ENCODE measurements at places on chromosomes 12 and 14.

DNA sequence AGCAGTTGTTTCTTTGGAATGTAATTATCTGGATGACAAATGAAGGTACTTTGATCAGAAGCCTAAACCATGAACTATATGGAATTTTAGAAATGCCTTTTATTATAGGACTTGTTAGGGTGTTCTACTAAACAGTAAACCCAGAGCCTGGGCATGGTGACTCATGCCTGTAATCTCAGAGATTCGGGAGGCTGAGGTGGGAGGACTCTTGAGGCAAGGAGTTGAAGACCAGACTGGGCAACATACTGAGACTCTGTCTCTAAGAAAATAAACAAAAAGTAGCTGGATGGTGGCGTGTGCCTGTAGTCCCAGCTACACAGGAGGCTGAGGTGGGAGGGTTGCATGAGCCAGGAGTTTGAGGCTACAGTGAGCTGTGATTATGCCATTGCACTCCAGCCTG is 23.9 kb downstream of the PALS1 start:
- DNase-seq = no peak

DNA sequence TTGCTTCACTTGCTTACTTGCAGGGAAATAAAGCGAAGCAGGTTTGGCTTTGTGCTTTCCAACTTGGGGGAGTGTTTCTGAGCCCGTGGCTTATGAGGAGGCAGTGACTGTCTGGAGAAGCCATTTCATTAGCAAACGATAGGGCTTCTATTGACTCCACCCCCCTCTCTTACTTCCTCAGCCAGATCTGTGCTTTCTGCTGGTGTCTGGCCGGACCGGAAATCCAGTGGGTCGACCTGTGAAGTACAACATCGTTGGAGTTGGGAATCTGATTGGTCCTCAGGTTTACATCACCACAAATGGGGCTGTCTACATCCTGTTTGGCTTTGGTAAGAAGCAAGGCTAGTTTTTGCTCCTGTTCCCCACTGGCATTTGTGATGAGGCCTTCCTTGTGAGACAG is 22.3 kb downstream of the FAM234B start:
- DNase-seq = no peak

DNA sequence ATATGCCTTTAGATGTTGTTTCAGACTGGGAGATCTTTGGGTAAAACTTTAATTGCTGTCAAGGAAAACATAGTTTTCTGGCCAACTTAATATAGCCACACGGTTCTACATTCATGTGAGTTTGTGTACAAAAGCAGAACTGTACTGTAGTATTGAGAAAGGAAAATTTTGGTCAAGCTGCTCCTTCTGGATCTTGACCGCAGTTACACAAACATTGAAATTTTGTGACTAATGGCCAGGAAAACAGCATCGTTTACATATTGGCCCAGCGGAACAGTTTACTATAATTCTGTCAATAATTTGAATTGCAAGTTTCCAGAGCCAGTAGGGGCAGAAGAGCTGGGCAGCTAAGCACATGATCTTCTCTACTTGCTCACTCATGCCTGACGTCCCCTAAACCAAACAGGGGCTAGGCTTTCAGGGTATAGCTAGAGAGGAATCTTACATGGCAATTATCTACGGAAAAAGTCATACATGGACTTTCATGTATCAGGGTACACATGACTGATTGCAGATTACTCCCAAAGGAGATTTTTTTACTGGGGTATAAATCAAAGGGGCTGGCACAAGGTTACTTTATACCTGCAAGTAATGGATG is 11.4 kb upstream of the ART4 start:
- no peak for DNase-seq

GRCh38 chr12:132909030-132909368 is 21.6 kb upstream of the CHFR start:
- DNase-seq = no peak

GRCh38 chr12:130335517-130336392 is 1.9 kb upstream of the PIWIL1 start:
- DNase-seq = peak; percentile 16

- no peak for DNase-seq
Measured at GRCh38 chr14:24883576-24883975, 166.4 kb downstream of the STXBP6 start.

DNA sequence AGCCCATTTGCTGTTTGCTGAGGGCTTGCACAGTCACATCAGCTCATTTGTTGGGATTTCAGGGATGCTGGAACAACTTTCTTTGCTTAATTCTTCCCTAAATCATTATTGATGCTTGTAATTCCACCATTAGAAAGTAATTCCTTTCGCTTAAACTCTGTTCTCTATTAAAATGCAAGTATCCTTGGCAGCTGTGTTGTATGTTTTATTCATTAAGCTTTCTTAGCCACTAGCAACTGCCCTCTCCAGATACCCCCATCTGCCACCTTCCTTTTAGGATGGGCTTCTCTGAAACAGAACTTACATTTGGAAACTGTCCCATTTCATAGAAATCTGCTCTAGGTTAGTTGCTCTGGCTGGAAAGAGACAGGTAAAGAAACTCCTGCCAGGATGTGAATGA is 43.7 kb downstream of the ADCK1 start:
- DNase-seq = no peak

DNA sequence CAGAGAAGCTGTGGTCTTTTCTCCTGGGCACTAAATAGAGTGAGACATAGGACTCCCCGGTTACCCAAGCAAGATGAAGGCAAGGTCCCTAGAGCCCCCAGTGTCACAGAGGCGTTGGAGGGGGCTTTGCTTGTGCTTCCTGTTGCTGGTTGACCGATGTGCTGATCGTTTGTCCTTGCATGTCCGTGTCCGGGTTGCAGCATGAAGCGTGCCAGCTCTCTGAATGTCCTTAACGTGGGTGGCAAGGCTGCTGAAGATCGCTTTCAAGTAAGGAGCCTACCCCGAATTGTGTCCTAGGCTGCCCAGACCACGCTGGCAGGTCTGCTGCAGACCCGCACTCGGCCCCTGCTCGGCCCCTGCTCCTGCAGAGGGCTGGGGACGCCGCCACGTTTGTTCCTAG is 23.1 kb downstream of the XRCC3 start:
- no peak for DNase-seq

- no peak for DNase-seq
Measured at GRCh38 chr12:82709794-82710355, 23.2 kb downstream of the TMTC2 start.

GRCh38 chr14:49893309-49894213 is 679 bp downstream of the ARF6 start:
- peak; percentile 58 for DNase-seq

DNA sequence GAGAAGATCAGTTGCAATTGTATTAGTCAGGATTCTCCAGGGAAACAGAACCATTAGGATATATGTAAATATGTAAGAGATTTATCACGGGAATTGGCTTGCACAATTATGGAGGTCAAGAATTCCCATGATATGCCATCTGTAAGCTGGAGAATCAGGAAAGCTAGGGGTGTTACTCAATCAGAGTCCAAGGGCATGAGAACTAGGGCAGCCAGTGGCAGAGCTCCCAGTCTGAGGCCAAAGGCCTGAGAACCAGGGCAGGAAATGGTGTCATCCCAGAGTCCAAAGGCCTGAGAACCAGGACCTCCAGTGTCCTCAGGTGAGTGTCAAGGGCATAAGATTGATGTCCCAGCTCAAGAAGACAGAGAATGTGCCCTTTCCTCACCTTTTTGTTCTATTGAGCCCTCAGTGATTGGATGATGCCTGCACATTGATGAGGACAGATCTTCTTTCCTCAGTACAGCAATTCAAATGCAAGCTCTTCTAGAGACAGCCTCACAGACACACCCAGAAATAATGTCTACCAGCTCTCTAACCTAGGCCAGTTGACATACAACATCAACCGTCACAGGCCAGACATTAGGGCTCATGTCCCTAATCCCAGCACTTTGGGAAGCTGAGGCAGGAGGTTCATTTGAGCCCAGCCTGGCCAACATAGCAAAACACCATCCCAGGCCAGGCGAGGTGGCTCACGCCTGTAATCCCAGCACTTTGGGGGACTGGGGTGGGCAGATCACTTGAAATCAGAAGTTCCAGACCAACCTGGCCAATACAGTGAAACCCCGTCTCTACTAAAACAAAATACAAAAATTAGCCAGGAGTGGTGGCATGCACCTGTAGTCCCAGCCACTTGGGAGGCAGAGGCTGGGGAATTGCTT is 34.9 kb upstream of the ZNF740 start:
- DNase-seq = no peak

DNA sequence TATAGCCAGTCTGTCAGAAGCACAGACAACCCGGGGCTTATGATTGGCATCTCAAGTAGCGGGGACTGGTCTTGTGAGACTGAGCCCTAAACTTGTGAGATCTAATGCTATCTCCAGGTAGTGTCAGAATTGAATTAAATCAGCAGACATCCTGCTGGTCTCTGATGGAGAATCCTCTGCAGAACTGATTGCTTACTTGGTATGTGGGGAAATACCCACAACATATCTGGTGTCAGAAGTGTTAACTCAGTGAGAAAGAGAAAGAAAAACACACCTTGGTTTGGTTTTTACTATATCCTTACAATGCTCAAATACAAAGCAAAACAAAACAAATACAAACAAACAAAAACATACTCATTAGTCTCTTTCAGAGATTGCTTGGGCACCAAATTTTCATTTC is 10.0 kb downstream of the SEL1L start:
- DNase-seq = no peak

DNA sequence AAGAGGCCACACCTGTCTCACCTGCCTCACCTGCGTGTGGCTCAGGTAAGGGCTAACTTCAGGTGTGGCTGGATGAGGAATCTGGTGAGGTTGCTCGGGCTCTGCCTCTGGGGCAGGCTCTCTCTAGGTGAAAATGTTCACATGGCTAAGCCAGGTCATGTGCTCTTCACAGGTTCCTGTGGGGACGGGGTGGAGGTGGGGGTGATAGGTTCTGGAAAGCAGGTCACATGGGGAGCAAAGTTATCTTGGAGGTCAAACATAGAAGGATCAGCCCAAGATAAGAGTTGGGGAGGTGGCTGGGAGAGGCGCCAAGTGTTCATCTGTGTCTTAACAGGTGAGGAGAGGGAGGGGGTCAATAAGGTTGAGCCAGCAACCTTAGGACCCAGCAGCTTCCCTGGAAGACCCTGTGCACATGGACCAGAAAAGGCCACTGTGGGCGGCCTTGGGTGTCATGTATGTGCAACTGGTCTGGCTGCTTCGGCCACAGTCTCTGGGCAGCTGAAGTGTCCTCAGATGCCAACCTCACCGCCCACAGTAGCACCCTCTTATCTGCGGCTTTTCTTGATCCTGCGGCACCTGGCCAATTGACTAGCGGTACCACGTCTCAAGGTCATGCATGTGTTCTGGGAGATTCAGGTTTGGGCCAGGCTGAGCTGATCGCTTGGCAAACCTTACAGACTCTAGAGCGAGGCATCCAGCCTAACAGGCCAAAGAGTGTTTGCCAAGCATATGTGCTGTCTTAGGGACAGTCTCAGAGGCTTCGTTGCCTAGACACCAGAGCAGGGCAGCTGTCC is 60.5 kb downstream of the CACNA1C start:
- DNase-seq = no peak

DNA sequence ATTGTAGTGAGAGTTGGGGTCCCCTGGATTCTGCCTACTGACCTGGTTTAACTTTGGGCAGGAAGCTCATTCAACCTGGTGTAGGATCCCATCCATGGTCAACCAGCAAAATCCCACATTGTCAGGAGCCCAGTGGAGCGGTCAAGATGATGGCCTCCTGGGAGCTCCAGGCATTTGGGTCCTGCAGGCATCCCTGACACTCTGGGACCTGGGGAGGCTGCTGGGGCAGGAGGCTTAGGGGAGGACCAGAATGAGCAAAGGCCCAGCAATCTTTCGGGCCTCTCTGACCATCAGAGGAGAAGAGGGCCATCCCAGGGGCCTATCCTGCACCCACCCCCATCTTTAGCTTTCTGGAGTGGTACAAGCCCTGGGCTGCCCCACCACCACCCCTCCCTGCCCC is 104.0 kb downstream of the PRMT8 start:
- no peak for DNase-seq

GRCh38 chr12:116411977-116412376 is 134.5 kb upstream of the MED13L start:
- DNase-seq = no peak

DNA sequence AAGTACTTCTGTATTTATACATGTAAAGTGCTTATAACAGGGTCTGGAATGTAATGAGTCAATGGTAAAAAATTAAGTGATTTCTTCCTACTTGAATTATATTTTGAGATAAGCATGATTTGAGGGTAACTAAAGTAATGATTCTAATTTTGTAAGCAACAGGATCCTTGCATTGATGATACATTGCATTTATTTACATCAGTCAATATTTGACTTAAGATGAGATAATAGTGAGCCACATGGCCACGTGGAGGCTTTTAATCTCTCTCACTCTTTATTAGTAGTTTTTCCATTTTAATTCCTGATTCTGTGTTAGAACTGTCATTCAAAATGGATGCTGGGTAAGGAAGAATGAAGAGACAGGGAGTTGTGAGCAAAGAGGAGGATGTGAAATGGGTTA is 298.1 kb upstream of the PRICKLE1 start:
- DNase-seq = no peak

- DNase-seq = no peak
Measured at GRCh38 chr12:121495746-121496145, 85.1 kb downstream of the KDM2B start.

DNA sequence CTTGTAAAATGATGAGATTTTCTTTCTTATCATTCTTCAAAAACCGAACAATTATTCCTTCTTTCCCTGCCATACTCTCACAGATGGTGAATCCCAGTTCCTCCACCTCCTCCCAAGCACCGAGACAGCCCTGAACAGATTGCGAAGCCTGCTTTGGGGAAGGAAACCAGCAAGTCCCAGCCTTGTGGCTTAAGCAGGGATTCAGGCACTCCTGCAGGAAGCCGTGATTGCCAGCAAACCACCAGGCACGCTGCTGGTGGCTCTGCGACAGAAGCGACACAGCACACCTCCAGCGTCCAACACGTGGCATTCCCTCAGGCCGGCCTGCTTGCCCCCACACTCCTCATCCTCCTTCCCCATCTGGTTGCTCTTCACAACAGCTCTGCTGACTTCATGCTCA is 237.7 kb downstream of the GXYLT1 start:
- no peak for DNase-seq

DNA sequence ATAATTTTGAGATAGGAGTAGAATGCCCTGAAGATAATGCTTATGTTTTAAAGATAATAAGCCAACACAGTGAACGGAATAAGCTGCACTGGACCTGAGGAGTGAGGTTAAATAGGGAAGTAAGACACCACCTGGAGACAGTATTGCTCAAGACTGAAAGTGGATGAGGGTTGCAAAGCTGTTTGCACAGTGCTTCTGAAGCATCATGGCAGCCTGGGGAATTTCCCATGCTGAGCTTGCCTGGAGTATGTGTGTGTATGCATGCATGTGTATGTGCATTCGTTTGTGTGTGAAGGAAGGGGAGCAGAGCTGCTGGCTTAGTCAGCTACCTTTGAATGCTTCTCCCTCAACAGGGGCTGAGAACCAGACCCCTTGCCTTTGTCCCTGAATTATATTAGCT is 35.8 kb downstream of the BHLHE41 start:
- no peak for DNase-seq

GRCh38 chr12:70948976-70949336 is 28.4 kb upstream of the PTPRR start:
- DNase-seq = no peak

GRCh38 chr14:68416171-68416570 is 376.7 kb downstream of the ZFP36L1 start:
- no peak for DNase-seq

- no peak for DNase-seq
Measured at GRCh38 chr12:89346741-89347324, 5.5 kb downstream of the DUSP6 start.

GRCh38 chr12:19244312-19244711 is 114.8 kb downstream of the PLEKHA5 start:
- no peak for DNase-seq

- no peak for DNase-seq
Measured at GRCh38 chr14:104860414-104860813, 4.7 kb upstream of the CEP170B start.
